ENCODE measurements at places on chromosomes 13 and 19.

- DNase-seq = no peak
Observed at GRCh38 chr13:31639443-31640163, 99.7 kb upstream of the RXFP2 start.

DNA sequence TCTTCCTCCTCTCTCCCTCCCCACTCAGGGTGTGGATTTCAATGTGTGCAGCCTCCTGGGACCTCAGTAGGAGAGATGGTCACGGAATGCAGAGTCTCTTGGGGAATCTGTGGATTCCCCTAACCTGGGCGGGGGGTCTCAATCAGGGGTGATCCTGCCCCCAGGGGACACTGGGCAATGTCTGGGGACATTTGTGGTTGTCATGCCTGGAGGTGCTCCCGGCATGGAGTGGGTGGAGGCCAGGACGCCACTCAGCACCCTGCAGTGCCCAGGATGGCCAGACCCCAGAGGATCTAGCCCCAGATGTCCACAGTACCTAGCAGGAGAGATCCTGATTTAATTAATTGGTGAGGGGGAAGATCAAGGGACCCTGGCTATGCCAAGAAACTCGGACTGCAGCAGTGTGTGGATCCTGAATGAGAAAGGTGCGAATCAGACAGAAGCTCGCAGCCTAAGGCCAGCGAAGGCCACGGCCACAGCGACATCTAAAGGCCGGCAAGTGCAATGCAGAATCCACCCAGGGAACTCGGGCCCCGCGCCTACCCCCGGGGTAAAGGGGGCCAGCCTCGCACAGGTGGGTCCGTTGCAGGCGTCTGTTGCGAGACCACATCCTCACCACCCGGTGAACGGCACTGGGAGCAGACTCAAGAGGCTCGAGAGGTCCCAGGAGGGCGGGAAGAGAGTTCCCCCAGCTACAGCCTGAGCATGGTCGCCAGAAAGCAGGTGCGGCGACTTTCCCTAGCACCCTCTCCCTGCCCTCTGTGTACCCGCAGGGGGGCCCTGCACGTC, 88.8 kb downstream of the GNG7 start:
- DNase-seq = peak; percentile 63

- no peak for DNase-seq
Observed at GRCh38 chr19:17671906-17672305, 16.2 kb downstream of the UNC13A start.

DNA sequence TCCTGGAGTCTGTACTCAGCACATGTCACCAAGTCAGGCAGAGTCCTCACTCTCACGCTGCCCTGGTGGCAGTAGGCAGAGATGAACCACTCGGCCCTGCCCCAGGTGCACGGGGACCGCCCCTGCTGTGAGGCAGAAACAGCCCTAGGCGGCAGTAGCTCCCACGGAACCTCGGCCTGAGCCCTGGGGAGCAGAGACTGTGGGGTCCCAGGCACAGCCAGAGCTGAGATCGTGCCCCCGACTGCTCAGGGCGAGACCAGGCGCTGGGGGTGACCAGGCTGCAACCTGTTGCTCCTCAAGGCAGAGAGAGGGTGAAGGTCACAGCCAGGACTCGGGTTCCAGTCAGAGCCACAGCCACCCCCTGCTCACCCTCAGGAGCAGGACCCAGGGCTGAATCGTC, 34.9 kb downstream of the AP1M1 start:
- DNase-seq = no peak

- DNase-seq = no peak
Observed at GRCh38 chr13:67650471-67650870, 420.3 kb upstream of the PCDH9 start.

- DNase-seq = no peak
Observed at GRCh38 chr19:58518256-58519086, 1.1 kb downstream of the ZBTB45 start.

DNA sequence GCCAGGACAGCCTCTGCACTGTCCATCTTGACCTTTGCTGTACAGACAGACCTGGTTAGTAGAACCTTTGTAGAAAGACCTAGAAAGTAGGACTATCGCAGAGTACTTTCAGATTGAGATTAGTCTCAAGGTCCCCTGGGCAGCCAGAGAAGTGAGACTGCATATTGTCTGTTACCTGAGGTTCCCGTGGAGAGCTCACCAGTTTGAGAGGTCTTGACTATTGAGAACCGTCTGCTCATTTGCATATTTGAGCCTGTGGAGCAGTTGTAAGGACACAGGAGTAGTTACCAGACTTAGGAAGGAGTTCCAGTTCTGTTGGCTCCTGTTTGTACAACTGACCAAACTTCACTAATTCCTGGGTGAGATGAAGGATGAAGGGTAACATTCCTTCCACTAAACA, 66.2 kb downstream of the SPATA13 start:
- DNase-seq = no peak

GRCh38 chr19:1093811-1094553, 1.2 kb downstream of the POLR2E start:
- no peak for DNase-seq

DNA sequence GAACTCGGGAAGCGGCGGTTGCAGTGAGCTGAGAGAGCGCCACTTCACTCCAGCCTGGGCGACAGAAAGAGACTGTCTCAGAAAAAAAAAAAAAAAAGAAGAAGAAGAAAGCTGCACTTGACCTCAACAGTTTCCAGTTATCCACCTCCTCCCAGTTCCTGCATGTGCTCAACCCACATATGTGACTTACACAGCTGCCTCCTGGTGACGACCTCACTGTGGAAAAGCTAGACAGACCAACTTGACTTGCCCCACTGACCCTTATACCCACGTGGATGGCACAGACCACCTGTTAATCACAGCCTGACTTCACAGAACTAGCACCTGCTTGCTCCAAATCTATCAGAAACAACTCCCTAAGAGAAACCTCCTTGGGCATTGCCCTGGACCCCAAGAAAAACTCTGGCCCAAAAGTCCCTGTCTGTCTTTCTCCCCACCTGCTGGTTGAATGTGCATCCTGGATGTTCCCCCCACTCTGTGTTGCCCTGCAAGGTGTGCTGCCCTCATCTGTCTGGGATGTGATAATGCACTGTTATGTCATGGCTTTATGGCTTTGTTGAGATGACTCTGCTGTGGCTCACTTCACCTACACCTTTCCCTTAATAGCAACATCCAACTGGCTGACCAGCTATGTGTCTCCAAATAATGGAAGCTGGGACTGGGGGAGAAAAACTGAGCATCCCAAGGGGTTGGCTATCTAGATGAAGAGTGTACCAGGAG, 2.8 kb downstream of the ZNF20 start:
- DNase-seq = no peak

DNA sequence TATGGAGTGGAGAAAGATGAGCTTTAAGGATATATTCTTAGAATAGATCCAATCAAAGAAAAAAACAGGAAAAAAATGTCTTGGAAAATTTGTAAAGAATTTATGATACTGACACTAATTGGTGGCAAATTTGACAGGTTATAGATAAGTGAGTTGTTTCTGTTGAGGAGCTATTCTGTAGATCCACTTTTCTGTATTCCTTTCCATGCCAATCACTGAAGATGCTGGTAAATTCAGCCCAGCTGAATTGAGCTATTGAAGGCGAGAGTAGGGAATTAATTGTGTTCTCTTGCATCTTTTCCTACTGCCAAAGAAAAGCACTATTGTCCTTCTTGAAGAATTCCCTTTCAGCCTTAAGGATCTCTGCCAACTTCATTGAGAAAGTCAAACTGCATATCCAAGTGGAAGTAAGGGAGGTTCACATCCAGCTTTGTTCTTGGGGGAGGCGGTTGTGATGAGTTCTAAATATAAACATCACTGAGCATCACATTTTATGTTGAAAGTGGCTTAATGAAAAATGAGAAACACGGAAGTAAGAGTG, 113.1 kb downstream of the PCDH9 start:
- DNase-seq = no peak

DNA sequence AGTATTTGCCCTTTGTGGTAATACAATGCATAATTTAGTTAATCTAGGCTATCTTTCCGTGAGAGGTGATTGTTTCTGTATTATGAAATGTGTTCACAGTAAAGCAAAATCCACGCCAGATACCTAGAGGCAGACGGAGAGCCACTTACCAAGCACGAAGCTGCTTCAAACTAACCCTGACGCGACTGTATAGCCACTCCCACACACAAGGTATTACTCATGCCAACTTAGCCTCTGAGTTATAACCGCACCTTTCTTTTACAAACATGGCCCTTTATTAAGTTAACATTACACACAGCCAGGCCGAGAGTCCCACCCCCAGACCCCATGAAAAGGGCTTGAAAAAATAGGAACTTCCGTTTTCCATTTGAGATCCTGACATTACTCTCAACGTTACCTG, 185.7 kb downstream of the ABCC4 start:
- no peak for DNase-seq
